ENCODE measurements at places on chromosomes 7 and 10.

- DNase-seq = no peak
Observed at GRCh38 chr7:133477791-133478190, 224.9 kb downstream of the EXOC4 start.

DNA sequence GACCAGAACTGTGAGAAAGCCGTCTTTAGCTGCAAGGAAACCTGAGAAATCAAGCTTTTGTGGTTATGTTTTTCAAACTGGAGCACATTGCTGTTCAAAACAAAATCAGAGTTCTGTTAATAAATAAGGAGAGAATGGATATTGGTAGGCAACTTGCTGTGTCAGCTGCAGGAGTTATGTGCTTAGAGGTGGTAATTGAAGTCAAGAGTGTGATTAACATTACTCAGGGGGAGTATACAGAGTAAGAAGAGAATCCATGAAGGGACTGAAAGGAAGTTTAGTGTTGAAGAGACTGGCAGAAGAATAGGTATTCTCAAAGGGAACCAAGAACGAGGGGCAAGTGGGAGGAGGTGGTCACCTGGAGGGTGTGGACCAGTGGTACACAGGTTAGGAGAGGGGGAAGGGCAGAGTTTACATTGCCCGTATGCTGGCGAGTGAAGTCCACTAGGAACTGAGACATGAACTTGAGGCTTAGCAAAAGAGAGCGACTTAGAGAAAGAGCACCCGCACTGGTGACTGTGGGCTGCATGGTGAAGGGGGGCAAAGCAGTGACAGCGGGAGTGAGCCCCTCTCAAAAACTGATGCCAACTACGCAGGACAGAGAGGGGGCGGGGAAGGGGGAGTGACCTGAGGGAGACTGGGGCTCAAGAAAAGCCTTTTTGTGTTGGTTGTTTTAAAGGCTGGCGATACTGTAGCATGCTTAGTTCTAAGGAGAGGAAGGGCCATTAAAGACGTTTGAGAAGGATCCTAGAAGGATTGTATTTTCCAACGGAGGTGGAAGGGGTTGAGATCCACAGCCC lies 80.0 kb downstream of the SDK1 start:
- no peak for DNase-seq

GRCh38 chr7:96671854-96672253 lies 37.8 kb downstream of the SEM1 start:
- DNase-seq = no peak

DNA sequence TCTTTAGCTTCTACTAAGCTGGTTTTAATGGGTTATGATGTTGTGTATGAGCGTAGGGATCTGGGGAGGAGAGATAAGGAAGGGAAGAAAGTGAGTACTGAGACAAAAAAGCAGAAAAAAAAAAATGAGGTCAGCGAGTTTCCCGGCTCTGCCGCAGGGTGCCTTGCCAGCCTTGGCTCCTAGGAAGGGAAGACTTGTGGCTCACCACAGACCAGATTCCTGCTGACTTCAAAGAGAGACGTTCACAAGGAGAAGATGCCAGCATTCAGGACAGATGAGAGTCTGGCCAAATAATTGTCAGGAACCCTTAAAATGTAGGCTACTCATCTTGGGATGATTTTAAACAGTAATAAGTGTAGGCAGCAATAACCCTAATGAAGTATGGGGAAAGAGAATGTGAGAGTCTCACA lies 11.4 kb upstream of the FAS start:
- no peak for DNase-seq
